ENCODE measurements at places on chromosomes 7 and 10. TPM values are rescaled to one million over a fixed set of nuclear protein-coding genes. Genes with fewer than 3 reads are reported as not detected.

The ANKRD61 gene
- not detected for total RNA-seq

DNA sequence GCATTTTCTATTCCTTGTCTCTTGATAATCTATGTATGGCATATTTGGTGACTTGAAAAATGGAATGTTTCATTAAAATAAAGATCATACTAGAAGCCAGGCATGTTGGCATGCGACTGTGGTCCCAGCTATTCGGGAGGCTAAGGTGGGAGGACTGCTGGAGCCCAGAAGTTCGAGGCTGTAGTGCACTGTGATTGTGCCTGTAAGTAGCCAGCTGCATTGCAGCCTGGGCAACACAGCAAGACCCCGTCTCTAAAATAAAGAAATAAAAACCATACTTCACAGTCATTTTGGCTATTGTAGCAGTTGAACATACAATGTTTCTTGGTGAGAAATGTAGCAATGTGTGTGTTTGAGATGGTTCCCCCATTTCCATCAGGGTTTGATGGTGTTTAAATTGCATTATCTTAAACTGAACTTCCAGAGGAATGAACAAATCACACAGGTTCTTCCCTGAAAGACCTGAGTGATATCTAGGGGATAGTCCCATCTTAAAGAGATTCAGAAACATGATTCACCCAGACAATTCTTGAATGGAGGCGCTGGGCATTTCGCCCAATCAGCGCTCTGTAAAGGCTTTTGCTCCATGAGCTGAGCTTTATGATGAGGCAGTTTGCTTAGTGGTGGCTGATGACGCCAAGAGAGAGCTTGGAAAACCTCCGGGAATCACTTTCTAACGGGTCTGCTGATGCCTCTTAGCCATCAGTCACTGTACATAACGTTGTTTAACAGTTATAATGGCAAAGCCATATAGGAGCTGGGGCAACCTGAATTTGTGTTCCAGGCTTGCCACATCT, 19.4 kb upstream of the BTBD16 start:
- H3K36me3 ChIP-seq, result no peaks in the 10 kb centered on the region
- H3K27me3 ChIP-seq, result no peaks in the 10 kb centered on the region
- DNase-seq, result no peak

- no peaks in the 10 kb centered on the region for H3K36me3 ChIP-seq
- peak overlapping the region; percentile 91 for H3K4me3 ChIP-seq
- DNase-seq, result no peak
Measured at GRCh38 chr10:100184426-100184825, 1.4 kb downstream of the ERLIN1 start.

- peaks cover 28% of the 10 kb centered on the region for H3K4me1 ChIP-seq
Measured at GRCh38 chr10:72314263-72314662, 40.5 kb downstream of the DNAJB12 start.

DNA sequence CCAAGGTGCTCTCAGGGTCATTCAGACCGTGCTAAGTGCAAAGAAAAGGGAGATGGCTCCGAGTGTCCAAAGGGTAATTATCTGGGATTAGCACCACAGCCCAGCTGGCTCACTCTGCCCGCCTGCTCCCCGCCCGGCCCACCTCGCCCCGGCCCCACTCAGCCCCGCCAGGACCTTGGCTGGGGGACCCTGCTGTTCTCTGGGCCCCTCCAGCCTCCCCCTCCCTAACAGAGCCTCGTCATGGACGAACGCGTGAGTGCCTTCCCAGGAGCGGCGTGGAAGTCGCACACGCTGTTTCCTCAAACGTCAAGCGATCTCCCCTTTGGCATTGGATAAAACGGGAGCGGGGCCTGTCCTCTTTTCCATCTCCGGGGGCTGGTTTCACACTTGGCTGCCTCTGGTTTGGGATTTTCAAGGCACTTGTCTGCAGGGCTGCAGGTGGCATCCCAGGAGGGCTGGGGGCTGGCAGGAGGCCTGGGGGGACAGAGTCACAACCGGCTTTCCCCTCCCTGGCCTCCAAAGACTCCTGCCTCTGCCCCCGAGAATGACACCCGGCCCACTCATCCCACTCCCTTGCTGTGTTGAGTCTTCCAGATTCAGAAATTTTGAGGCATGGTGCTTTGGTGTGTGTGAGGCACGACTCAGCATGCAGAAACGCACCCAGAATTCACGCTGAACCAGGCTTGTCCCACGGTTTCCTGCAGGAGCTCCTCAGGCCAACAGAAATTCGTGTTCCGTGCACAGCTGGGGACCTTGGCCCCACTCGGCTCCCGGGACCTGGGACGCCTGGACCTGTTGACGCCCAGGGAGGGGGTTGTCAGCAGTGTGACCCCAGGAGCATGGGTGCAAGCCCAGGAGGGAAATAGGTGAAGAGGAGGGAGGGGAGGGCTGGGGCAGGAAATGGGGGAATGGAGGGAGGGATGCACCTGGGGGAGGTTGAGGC, 110.0 kb downstream of the PDGFA start:
- no peaks in the 10 kb centered on the region for H3K4me1 ChIP-seq
- DNase-seq, result no peak
- H3K4me3 ChIP-seq, result no peak overlapping the region

- DNase-seq, result no peak
- no peak overlapping the region for H3K4me3 ChIP-seq
- H3K27me3 ChIP-seq, result no peaks in the 10 kb centered on the region
Measured at GRCh38 chr10:71600849-71601248, 118.7 kb downstream of the C10orf105 start.

DNA sequence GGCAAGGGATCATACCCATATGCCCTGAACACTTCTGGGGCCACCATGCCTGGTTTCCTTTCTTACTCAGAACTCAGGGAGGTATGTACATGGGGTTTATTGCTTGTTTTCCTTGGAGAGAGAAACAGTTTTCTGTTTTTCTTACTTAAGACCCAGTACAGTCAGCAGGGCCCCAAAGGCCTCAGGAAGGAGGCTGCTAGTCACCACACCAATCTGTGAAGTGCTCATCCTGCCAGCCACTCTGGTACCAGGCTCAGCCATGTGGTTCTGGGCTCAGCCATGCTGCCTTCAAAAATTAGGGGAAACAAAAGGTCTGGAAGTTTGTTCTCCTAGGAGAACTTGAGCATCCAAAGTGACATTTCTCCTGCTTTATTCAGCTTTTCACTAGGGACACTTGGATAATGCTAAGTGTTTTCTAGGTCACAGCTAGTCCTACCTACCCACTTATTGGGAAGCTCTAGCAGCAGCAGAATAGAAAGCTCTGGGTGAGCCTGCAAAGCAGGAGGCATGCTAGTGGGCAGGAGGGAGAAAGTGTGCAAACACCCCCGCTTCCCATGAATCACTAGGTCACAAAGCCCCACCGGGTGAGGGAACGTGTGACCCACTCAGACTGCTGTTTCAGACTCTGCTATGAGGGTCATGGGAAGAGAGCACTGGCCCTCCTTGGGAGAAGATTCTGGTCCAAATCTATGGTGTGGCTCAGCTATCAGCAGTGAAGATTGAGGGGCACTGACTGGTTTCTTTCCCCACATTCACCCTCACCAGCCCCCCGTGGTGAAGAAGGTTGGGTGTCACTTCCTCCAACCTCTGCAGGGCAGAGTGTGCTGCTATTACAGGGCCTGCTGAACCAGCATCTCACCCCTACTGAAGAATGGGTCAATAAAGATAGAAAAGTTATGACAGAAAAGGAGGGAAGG, 23.9 kb downstream of the NUDCD3 start:
- DNase-seq, result no peak
- no peaks in the 10 kb centered on the region for H3K36me3 ChIP-seq
- no peaks in the 10 kb centered on the region for H3K27me3 ChIP-seq
- H3K4me3 ChIP-seq, result no peak overlapping the region
- H3K27ac ChIP-seq, result no peak overlapping the region

- no peaks in the 10 kb centered on the region for H3K4me1 ChIP-seq
- H3K27me3 ChIP-seq, result no peaks in the 10 kb centered on the region
- H3K27ac ChIP-seq, result no peak overlapping the region
- H3K36me3 ChIP-seq, result no peaks in the 10 kb centered on the region
- no peak for DNase-seq
Measured at GRCh38 chr7:121302214-121302745, 26.5 kb upstream of the WNT16 start.

GRCh38 chr7:5437987-5438386, 14.4 kb upstream of the TNRC18 start:
- H3K36me3 ChIP-seq, result no peaks in the 10 kb centered on the region
- no peak for DNase-seq
- H3K4me1 ChIP-seq, result no peaks in the 10 kb centered on the region
- H3K4me3 ChIP-seq, result no peak overlapping the region
- H3K27ac ChIP-seq, result no peak overlapping the region
- H3K27me3 ChIP-seq, result no peaks in the 10 kb centered on the region
